ENCODE measurements at places on chromosomes 12 and 14.

DNA sequence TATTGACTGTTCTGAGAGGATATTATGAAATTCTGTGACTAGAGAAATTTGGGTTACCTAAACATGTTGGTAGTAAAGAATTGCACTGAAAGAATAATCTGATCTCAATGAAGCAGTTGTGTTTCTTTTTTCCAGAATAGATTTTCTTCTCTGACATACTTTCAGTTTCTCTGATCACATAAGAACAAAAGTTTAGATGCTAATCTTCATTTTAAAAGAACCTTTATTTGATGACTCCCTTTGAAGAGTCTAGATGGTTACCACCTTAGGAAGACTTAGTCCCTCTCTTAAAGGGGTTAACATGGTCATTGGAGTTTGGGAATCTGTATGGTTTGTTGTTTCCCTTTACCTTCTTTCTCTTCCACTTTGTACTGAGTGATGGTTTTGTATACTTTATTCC lies 58.6 kb downstream of the MON2 start:
- DNase-seq, result no peak

GRCh38 chr12:122079532-122080081 lies 1.1 kb downstream of the MLXIP start:
- DNase-seq, result no peak

DNA sequence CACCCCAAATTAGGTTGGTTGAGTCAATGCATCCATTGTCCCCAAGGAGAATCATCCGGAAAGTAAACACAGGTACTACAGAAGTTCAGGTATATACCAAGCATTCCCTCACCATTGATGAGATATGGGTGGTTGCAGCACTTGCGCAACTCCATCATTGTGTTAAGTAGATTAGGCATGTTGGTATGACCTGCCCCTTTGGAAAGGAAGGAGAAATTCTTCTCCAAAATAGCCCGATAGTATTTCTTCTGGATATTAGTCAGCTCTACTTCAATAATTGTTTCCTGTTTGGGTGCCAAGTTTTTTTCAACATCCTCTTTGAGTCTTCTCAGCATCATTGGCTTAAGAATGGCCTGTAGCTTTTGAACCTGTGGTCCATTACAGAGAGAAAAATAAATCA lies 21.3 kb upstream of the SUPT16H start:
- no peak for DNase-seq

- no peak for DNase-seq
Observed at GRCh38 chr14:101477648-101478047, 83.6 kb upstream of the DIO3 start.

GRCh38 chr12:32734952-32735351 lies 20.7 kb downstream of the YARS2 start:
- no peak for DNase-seq

- peak; percentile 65 for DNase-seq
Observed at GRCh38 chr12:46214668-46215436, 54.0 kb downstream of the SLC38A1 start.

DNA sequence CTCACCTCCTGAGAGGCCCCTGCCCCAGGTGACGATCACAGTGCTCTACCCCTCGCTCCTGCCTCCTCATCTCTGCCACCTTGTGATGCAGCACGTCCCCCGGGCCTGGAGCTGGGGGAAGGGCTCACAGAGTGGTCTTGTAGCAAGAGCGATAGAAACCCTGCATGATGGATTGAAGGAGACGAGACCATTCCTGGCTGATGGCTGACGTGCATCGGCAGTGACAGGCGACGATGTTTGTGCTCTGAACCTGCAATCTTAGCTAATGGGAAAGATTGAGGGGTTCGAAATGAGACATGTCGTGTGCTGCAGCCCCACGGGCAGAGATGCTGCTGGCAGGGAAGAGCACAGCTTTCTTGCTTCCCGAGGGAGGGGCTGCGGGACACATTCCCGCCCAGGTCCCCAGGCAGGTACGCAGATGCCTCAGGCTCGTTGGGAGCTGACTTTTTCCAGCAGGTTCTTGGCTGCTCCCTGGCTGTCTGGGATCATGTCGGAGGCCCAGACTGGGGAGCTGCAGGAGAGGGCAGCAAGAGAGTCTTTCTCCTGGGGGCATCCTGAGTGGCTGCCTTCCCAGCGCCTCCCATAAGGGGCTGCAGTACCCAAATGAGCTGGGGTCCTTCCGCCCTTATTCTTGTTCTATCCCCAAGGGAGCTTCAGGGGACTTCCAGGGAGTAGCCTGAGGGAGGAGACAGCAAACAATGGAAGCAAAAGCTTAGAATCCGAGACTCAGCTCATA lies 38.7 kb upstream of the GPATCH2L start:
- DNase-seq, result no peak

- no peak for DNase-seq
Observed at GRCh38 chr14:103889313-103890051, 38.8 kb upstream of the TDRD9 start.

- no peak for DNase-seq
Observed at GRCh38 chr12:105196090-105196489, 39.9 kb downstream of the APPL2 start.

- DNase-seq, result no peak
Observed at GRCh38 chr12:103908246-103908541, 22.0 kb upstream of the HSP90B1 start.

DNA sequence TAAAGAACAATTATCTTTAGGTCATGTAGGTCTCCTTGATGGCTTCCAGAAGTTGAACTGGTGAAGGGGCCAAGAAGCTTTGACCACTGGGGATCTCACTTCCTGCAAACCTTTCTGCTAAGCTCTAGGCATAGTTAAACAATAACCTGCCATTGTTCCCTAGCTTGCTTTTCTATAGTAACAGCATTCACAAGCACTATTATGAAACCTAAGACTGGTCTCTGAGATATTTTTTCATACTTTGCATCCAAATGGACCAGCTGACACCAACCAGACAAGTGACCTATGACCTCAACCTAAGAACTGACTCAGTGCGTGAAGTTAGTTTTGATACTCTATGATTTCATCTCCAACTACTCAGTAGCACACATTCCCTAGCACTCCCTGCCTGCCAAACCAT lies 129.1 kb downstream of the PTPRB start:
- no peak for DNase-seq

DNA sequence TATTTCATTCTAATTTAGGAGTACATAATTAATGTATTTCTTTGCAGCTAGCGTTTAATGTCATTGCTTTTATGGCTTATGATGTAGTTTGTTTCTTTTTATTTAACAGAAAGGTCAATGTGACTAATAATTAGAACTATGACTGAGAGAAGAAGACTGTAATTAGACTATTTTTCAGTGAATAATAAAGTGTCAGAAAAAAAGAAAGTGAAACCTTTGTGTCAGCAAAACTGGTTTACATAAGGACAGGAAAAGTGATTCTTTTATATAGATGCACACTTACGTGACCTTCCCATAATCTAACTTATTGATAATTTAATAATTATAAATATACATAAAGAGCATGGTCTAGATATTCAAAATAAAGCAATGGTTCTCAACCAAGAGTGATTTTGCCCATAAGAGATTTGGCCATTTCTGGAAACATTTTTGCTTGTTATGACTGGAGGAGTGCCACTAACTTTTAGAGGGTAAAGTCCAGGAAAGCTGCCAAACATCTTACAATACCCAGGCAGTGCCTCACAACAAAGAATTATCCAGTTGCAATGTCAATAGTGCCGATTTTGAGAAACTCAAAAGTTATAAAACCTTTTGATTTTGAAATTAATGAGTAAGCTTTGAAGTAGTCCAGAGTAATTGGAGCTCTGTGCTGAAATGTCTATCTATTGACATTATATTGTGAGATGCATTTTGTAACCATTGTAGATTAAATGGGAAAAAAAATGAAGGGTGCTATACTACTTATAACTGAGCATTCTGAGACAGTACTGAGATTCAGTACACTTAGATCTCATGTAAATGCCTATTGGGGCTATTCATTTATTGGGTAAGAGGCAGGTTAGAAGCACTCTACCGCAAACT lies 227.1 kb downstream of the C12orf50 start:
- no peak for DNase-seq

DNA sequence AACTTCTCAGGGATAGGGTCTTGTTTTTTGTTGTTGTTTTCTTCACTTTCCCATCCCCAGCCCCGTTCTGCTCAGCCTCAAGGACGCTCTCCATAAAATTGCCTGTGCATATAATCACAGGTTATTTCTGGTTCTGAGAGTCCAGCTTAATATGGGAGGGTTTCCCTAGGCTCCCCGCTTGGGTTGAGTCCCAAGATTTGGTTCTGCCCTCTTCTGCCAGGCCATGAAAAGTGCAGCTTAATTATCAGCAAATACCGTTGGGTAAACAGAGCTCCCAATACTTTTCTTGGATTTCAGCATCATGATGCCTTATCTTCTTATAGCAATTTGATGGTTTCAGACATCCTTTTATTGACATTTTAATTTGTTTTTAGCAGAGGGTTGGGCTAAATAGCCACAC lies 75.6 kb downstream of the GRIN2B start:
- no peak for DNase-seq

DNA sequence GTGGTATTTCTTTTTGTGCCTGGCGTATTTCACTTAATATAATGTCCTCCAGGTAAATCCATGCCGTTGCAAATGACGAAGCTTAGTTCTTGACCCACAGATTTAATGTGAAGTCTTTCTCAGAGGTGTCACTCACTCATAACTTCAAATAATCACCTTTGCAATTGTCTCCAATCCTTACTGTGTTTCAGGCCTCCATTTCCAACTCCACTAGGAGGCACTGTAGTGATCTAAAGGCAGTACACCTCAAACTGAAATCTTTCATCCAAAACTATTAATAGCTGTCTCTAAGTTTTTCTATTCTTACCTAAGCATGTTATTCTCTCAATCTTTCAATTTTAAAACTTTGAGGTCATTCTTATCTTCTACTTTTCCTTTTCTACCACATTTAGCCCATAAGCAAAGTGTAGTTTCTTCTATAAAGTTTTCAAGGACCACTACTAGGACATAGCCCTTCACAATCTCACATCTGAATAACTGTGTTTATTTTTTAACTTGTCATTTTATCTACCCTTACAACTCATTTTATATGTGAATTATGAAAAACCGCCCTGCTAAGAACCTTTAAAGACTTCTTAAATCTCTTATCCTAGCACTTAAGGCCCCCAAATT lies 25.5 kb upstream of the FBXO34 start:
- DNase-seq, result no peak

DNA sequence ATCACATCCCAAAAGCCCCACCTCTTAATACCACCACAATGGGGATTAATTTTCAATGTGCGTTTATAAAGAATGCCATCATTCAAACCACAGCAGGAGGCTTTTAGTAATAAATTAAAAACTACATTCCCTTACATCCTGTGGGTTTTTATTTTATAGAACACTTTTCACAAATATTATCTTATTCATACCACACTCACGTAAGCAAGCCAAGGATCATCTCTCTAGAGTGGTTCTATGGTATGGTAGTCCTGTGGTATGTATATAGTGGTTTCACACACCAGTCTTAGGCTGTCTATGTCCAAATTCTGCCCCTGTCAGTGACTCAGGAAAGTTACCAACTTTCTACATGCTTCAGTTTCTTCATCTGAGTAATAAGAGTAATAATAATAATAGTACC lies 100.2 kb downstream of the GALC start:
- no peak for DNase-seq

DNA sequence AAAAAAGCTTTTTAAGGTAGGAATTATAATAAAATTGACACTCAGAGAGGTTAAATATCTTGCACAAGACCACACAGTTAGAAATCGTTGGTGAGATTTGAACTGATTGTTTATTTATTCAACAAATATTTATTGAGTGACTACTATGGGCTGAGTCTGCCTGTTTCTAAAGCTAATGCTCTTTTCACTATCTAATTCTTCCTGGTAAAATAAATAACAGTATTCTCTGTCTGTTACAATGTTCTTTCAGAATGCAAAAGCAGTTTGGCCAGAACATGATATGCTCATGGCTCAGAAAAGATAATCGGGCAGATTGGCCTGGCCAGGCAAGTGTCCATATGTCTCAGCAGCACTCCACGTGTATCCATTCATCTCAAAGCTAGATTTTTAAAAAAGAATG lies 82.0 kb downstream of the BTG1 start:
- no peak for DNase-seq

GRCh38 chr12:30023186-30023585 lies 239.4 kb upstream of the TMTC1 start:
- no peak for DNase-seq

DNA sequence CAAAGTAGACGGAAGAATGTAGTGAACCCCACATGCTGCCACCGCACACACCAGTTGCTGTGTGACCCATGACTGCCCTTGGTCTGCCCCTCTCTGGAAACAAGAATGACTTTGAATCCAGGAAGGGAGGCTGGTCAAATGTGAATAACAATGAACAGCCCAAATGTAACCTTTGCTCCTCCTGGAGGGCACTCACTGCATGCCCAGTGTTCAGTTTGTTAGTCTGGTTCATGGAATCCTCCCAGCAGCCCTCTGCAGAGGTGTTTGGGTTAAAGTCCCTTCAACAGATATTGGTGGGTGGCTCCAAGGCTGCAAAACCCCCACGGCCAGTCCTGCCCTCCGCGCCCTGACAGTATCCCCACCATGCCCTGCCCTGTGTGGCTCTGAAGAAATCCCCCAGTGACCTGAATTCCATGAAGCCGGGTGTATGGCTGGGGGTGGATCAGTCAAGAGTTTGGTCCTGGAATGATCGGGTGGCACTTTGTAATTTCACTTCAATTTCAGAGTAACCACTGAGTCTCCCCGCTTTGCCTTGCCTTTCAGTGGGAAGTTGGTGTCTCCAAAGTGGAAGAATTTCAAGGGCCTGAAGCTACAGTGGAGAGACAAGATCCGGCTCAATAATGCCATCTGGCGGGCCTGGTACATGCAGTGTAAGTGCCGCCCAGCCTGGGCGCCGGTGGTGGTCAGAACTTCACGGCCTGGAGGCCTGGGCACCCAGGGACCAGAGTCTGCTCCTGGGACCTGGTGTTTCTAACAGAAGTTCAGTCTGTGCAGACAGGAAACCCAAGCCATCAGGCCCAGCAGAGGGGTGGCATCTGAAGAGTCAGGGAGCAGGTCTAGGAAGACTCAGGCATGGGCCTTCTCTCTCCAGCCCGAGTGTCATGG lies 47.1 kb downstream of the IL31 start:
- DNase-seq, result no peak

All from stimulated activated CD4-positive, alpha-beta T cell treated with anti-CD3 and anti-CD28 coated beads, Interleukin-4, amount 100 ng/mL, for 1 hour (primary cell).